Hematopoietic multipotent progenitor cell treated with erythropoietin and hydrocortisone succinate and interleukin-3 and kit ligand, for 8 days (in vitro differentiated cells): ENCODE measurements at places on chromosomes 11 and 22.
A peak's percentile ranks its signal among the peaks of the same experiment; 100 is the strongest.

- no peak for DNase-seq
These were observed 109.5 kb downstream of the DBX1 start for GRCh38 chr11:20050551-20051333.

DNA sequence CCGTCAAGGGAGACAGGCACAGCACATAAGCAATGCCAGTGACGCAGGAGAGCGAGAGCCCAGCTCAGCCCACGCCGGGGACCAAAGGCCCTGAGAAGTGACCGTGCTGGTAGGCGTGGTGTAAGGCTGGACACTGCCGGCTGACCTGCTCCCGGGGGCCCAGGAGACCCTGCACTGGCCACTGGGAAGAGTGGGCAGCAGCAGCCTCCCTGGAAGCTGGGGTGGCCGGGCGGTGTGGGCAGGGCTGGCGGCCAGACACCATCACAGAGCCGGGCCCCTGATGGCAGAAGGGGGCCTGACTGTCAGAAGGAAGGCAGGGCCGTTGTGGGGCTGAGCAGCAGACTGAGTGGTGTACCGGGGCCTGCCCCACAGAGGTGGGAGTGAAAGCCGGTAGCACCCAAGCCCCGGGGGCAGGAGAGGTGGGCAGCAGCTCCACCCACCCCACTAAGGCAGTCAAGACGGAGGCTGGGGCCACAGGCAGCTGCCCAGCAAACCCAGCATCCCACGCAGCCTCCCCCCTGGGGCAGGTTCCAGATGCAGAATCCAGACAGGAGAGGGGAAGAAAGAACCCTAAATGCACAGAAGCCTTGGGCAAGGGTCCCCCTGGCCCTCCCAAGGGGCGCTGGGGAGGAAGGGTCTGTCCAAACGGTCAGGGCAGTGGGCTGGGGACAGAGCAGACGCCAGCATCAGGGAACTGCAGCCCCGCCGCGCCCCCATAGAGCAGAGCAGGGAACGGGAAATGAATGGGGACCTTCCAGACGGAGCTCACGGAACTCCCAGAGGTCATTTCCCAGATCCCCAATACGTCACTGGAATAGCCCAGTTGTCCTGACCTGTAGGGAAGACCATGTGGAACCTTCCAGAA is 205.2 kb downstream of the BRD1 start:
- DNase-seq = no peak

DNA sequence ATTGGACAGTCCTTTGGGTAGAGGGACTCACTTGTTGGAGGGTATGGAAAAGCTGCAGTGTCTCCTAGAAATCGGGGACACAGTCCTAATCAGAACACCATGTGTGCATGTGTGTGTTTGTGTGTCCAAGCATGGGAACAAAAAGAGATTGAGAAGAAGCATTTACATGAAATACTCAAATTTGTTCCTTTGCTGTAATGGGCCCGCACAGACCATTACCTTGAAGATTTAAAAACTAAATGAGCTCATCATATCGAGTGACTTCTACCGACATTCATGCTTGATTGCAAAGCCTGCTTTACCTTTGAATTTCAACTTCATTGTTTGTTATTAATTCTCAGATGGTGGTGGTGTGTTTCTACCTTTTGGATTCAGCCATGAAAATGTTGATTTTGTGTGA is 106.9 kb downstream of the ZBTB16 start:
- no peak for DNase-seq

GRCh38 chr11:34072041-34072440 is 20.5 kb downstream of the CAPRIN1 start:
- no peak for DNase-seq

DNA sequence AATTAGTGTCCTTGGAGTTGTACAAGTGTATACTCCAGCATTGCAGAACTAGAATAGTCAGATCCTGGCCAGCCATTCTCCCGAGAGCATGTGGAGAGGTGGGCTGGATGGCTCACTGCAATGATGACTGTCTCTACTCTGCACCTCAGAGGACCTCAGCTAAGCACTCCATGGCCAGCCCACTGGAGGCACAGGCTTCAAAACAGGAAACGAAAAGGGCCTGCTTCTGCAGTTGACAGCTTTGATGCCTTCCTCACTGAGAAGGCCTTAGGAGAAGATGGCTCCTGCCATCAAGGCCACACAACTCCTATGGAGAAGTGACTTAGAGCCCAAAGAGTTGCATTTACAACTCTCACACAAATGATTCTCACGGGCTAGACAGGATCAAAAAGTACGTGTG is 9.1 kb downstream of the POLD4 start:
- no peak for DNase-seq

DNA sequence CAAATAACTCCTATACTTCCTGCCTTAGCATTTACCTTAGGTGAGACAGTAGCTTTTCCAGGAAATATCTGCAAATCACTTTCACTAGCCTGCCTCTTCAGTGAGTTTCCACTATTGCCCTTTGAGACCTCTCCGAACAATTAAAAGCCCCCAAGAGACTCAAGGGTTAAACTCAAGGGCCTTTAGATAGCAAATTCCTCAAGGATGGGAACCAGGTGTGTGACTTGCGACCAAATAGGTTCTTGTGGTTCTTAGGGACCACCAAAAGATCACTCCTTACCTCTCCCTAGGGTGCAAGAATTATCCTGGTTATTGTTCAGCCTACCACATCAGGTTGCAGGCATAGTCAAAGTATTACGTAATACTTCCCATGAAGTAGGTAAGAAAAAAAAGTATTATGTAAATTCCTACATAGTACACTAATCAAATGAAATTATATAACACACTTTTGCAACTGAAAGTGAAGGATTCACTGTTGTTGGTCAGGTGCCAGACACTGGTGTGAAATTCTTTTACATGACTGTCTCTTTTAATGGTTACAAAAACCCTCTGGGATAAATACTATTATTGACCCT is 1.4 kb upstream of the RDX start:
- peak; percentile 31 for DNase-seq

DNA sequence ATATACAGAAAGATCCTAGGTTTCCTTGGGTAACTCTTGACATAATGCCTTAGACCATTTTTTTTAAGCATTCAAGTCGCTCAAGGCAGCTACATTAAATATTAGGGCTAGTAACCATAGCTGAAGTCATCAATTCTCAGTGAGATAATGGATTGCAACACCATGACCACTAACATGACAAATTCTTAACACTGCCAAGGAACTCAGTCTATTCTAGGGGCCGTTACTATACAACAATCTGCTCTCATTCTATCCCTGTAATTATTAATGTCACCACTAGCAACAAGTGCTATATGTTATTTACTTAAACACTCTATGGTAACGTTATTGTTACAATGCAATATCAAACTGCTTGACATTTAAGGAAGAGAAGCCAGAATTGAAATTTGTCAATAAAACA is 3.2 kb upstream of the STK33 start:
- no peak for DNase-seq

DNA sequence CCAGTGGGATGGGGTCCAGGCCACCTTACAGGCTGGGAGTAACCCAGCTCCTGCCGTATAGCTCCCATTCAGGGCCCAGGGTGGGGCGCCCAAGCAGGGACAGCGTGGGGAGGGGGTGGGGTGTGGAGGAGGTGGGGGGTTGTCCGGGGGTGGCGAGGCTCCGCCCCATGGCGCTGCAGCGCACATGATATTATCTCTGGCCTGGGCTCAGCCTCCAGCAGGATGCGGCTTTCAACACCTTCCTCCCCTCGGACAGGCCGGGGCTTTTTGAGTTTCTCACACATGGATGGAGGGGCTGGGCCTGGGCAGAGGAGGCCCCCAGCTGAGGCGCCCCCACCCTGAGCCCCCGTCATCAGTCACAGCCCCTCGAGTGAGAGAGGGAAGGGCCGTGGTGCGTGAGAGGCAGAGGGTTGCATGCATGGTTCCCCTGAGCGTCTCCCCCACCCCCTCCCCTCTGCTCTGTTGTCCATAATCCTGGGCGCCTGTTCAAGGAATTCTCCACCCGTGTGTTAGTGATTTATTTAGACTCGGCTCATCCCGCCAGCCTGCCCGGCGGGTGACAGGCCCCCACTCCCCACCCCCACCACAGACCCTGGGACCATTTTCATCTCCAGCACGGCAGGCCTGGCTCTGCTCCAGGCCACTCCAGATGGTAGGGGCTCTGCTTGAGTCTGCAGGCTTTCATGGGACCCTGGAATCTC is 44.9 kb downstream of the WNT11 start:
- no peak for DNase-seq

- DNase-seq = peak; percentile 61
These were observed 18.9 kb downstream of the LIF start for GRCh38 chr22:30227438-30228228.

DNA sequence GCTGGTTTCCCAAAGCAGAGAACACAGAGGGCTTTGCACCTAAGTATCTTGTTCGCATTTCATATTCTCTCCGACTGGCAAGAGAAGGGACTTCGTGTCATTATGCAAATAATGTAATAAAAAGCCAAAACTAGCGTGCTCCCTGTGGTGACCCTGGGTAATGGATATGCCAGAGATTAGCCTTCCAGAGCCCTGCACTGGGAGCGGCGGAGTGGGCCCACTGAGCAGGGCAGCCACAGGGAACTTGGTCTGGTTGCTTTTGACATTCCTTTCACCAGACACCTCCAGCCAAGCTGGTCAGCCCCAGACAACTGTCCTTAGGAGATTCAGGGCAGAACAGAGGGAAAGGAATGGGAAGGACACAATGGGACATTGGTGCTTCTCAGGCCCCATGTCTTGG is 56.1 kb downstream of the FLI1 start:
- DNase-seq = no peak

- DNase-seq = no peak
These were observed 113.5 kb downstream of the ARHGAP20 start for GRCh38 chr11:110598725-110599124.

GRCh38 chr22:25447067-25447685 is 117.3 kb upstream of the GRK3 start:
- no peak for DNase-seq

GRCh38 chr11:90532125-90532524 is 309.3 kb upstream of the CHORDC1 start:
- no peak for DNase-seq

DNA sequence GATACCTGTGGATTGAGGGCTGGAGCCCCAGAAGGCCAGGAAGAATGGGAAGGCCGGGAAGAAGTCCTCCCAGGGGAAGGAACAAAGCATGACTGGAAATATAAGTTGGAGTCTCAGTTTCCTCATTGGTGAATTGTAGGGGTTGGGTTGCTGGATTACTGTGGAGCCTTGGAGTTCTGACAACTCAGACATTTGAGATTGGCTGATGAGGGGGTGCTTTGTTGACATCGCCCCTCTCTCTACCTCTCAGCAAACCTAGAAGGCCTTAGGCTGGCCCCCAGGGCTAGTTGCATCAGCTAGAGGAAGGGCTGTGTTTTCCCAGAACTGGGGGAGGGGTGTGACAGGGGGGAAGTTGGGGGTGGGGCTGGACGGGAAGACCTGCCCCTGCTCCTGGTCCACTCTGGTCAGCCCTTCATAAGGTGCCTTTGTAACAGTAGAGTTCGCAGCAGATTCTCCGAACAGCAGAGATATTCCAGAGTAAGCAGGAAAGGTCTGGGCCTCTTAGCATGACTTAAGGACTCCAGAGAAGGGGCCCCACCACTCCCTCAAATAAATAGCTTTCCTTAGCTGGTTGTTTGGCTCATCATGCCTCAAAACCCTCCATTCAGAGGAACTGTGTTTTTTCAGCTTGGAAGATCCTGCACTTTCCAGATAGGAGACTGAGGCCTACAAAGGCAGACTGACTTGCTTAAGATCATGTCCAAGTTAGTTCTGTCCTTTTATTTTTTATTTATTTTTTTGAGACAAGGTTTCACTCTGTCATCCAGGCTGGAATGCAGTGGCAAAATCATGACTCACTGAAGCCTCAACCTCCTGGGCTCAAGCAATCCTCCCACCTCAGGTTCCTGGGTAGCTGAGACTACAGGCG is 12.5 kb upstream of the THRSP start:
- no peak for DNase-seq

DNA sequence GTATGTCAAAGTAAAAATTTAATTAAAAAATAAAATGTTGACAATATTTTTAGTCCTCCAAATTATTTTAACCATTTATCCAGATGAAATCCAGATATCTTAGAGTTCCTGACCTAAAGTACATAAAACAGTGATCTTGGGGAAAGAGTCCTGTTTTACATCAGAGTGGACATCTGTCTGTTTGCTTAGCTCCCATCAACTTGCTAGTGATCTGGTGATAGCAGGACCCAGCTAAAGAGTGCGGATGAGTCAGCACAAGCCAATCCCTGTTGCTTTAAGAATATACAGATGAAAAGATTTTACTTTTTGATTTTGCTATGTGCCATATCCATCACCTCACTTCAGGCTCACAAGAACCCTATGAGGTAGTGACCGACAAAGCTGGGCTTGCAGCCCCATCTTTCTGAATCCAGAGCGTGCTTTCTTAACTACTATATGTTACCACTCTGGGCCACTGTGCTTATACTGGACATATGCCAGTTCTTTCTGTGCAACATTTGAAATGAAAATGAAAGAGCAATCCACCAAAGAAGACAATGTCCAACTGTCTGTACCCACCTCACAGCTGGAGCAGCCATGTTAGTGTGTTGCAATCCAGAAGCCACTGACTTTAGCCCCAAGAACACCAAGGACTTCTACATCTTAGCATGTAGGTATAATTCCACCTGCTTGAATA is 167.6 kb upstream of the SESN3 start:
- peak; percentile 15 for DNase-seq

GRCh38 chr22:45534339-45535192 is 31.9 kb downstream of the FBLN1 start:
- no peak for DNase-seq

DNA sequence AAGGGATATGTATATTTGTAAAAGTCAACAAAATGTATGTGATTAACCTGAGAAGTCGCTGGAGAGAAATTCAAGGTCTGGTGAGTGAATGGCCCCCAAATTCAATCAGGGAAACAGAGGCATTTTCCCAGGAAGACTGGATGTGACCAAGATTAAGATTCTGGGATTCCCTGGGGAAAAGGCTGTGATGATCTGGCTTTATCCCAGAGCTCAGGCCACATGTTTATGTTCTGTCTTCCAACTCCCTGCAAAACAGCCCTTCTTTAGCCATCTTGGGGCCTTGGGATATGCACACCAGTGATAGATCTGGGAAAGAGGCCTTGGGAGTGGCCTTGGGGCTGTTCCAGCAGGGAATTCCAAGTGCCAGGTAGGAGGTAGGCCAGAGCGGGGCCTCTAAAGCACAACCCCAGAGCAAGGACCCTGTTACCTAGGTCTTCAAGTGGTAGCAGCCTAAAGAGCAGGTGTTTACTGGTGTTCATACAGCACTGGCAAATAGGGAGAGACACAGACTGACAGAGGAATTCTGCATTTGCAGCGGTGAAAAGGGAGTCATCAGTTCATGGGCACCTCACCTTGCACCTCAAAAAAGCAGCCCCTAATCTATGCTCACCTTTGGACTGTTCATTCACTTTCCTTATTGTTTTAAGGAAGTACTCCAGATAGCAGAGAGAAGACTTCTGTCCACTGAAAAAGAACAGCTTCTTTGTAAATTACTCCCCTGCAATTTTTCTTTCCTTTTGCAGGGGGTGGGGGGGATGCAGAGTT is 312.4 kb downstream of the BUD13 start:
- no peak for DNase-seq

DNA sequence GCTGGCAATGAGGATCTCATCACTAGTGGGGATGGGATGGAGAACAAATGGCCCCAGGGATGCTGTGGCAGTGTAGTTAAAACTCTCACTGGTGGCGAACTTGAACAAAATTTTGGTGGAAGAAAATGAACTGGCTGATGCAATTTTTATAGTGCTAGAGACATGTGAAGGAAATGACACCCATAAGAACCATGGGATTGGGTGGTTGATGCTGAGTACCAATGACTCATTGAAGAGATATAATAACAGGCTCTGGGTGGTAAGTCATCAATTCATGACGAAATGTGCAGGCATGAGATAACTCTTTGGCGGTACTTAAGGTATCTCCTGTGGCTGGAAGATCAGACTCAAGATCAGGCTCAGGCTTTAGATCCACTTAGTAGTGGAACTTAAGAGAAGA is 172.9 kb upstream of the DDI1 start:
- peak; percentile 27 for DNase-seq
